ENCODE measurements at places on chromosomes 11 and 22.

GRCh38 chr11:65883058-65883761 lies 3.6 kb downstream of the CTSW start:
- no peak for DNase-seq
- no peak overlapping the region for H3K27ac ChIP-seq
- H3K4me1 ChIP-seq, result peaks cover 29% of the 10 kb centered on the region
- H3K36me3 ChIP-seq, result peaks cover 14% of the 10 kb centered on the region
- no peak overlapping the region for H3K4me3 ChIP-seq
- no peaks in the 10 kb centered on the region for H3K27me3 ChIP-seq

- H3K27ac ChIP-seq, result no peak within 1 kb of the TSS
- peaks cover 29% of the 10 kb centered on the region for H3K4me1 ChIP-seq
- H3K4me3 ChIP-seq, result peak within 1 kb of the TSS; percentile 53
- peaks cover 39% of the 10 kb centered on the region for H3K27me3 ChIP-seq
Measured at GRCh38 chr11:57649826-57650738, at the start of gene YPEL4. Gene YPEL4 (minus strand): TSS chr11:57649912. CDS start chr11:57647107, 2,805 bp downstream.

DNA sequence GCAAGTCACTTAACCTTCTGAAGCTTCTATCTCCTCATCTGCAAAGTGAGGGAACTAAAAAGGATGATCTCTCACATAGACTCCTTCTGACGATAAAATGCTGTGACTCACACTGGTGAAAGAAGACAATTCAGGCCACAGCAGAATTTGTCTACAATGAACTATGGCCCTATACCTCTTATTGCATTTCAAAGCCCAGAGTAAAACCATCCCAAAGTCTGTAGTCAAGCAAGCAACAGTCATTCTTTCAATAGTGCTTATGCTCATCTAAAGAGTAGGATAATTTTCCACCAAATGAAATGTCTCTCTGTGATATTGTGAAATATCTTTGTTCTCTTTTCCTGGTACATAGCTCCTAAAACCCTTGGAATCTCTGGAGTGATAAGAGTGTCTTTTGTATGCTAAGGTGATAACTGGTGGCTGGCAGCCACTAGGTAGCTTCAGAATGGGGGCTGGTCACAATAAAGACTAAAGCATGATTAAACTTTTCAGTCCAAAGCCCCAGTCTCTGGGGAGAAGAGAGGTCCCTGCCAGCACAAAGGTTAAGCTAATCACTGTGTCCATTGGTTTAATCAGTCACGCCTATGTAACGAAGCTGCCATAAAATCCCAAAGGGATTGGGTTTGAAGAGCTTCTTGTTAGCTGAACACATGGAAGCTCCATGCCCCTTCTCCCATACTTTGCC lies 30.8 kb downstream of the SYTL2 start:
- no peaks in the 10 kb centered on the region for H3K4me1 ChIP-seq
- no peak overlapping the region for H3K27ac ChIP-seq
- no peak for DNase-seq
- H3K27me3 ChIP-seq, result no peaks in the 10 kb centered on the region
- H3K4me3 ChIP-seq, result no peak overlapping the region

DNA sequence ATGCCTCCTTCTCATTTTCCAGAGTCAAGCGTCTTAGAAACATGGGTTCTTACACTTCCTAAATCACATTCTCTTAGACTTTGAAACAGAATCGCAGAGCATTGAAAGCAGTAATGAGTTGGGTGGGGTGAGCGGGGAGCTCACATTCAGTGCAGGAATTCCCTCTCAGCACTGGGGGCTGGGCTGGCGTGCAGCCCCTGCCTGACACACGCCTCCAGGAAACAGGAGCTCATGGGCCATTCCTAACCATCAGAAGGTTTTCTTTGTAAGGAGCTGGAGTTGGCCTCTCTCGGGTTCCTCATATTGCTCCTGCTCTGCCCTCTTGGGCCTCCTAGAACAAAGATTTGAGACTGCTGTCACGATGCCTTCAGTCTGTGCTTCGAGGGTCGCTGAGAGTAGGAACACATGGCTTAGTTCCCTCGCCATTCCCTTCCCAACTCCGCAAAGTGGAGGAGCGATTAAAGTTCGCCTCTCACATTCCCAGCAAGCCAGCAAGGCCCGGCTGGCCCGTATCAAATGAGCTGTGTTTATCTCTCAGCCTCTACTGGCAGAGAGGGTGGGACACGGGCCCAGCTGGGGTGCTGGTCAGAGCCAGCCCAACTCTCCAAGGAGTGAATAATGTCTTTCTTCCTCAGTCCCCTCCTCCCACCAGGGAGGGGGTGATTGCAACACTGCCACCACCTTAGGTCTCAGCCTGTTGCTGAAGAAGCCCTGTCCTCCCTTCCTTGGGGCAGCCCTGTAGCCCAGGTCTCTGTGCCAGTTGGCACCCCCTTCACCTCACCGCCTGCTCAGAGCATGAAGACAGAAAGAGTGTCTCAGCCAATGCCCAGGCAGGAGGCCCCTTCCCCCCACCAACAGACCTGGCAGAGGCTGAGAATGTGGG lies 10.4 kb downstream of the CHRDL2 start:
- H3K27ac ChIP-seq, result no peak overlapping the region
- H3K4me1 ChIP-seq, result no peaks in the 10 kb centered on the region
- no peak overlapping the region for H3K4me3 ChIP-seq
- peak; percentile 37 for DNase-seq
- peaks cover 13% of the 10 kb centered on the region for H3K27me3 ChIP-seq

DNA sequence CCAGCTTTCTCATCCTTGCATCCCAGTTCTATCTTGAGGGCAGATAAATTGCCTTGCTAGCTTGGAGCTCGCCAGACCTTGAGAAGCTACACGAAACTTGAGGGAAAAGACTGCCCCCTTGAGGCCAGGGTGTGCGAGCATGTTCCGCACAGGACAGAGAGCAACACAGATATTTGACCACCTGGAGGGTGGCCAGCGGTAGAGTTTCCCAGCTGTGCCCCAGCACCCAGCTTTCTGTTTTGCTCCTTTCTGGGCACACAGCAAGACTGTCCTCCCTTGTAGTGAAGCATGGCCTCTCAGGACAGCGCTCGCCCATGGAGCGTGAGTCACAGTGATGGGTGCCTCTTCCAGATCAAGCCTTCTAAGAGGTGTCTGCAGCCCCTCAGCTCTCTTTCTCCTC lies 23.5 kb downstream of the SPATA19 start:
- H3K36me3 ChIP-seq, result no peaks in the 10 kb centered on the region
- DNase-seq, result no peak
- H3K27me3 ChIP-seq, result no peaks in the 10 kb centered on the region
- no peak overlapping the region for H3K4me3 ChIP-seq

DNA sequence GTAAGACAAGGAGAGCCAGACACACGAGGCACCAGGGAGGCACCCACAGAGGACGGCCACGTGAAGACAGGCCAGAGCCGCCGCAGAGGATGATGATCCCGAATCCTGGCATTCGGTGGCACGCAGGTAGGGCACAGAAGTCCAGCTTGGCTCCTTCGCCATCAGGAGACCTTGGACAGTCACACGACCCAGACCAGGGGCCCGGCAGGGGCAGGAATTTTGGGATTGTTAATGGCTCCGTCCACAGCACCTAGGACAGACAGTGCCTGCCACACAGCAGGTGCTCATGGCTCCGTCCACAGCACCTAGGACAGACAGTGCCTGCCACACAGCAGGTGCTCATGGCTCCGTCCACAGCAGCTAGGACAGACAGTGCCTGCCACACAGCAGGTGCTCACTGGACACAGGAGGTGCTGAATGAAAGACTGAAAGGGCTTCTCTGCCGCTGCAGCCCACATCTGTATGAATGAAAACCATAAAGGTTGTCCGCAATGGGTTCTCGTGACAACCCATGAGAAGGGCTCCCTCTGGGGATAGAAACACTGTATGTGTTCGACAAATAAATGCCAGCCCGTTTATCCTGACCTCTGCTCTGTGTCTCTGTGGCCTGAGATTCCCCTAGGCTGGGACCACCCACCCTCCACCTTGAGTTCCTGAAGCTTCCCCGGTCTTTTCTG lies 341.6 kb downstream of the CTTN start:
- no peak for DNase-seq
- no peaks in the 10 kb centered on the region for H3K36me3 ChIP-seq
- no peaks in the 10 kb centered on the region for H3K4me1 ChIP-seq
- peaks cover 15% of the 10 kb centered on the region for H3K27me3 ChIP-seq
- no peak overlapping the region for H3K4me3 ChIP-seq
- H3K27ac ChIP-seq, result no peak overlapping the region

- no peak overlapping the region for H3K27ac ChIP-seq
- no peaks in the 10 kb centered on the region for H3K36me3 ChIP-seq
- H3K4me3 ChIP-seq, result no peak overlapping the region
- H3K27me3 ChIP-seq, result no peaks in the 10 kb centered on the region
- peak; percentile 25 for DNase-seq
Measured at GRCh38 chr11:83666149-83666548, 380.0 kb upstream of the CCDC90B start.

DNA sequence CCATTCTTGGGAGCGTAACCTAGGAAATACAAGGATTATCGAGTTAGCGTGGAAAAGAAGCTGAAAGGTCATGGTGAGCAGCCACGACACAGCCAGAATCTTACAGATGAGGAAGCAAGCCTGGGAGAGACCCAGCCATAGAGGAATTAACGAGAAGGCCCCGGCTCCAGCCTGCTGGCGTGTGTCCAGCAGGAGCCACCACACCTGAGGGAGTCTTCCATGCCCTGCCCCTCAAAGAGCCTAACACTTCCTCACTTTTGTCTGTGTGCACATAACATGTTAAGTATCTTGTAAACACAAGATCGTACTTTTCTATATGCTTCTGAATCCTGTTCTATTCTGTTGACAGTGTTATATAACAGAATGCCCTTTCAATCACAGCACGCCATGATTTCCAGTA lies 18.1 kb downstream of the CECR2 start:
- H3K36me3 ChIP-seq, result no peaks in the 10 kb centered on the region
- H3K27me3 ChIP-seq, result no peaks in the 10 kb centered on the region
- H3K4me3 ChIP-seq, result no peak overlapping the region
- H3K4me1 ChIP-seq, result no peaks in the 10 kb centered on the region
- no peak for DNase-seq

- H3K4me3 ChIP-seq, result no peak overlapping the region
- H3K36me3 ChIP-seq, result no peaks in the 10 kb centered on the region
- H3K27me3 ChIP-seq, result no peaks in the 10 kb centered on the region
- no peaks in the 10 kb centered on the region for H3K4me1 ChIP-seq
- DNase-seq, result peak; percentile 44
Measured at GRCh38 chr11:111047374-111047773, 198.2 kb upstream of the POU2AF2 start.

- H3K27ac ChIP-seq, result no peak within 1 kb of the TSS
- peak within 1 kb of the TSS; percentile 51 for H3K4me3 ChIP-seq
- no peaks in the 10 kb centered on the region for H3K4me1 ChIP-seq
- DNase-seq, result no peak
- H3K36me3 ChIP-seq, result no peaks in the 10 kb centered on the region
Measured at GRCh38 chr11:22666325-22666687, at the start of gene GAS2. Gene GAS2 (plus strand): TSS chr11:22666611. CDS start chr11:22674870, 8,259 bp downstream.

GRCh38 chr11:10413268-10413667 lies 41.8 kb upstream of the AMPD3 start:
- no peak overlapping the region for H3K4me3 ChIP-seq
- no peaks in the 10 kb centered on the region for H3K4me1 ChIP-seq
- no peak for DNase-seq
- no peak overlapping the region for H3K27ac ChIP-seq
- peaks cover 7% of the 10 kb centered on the region for H3K27me3 ChIP-seq

DNA sequence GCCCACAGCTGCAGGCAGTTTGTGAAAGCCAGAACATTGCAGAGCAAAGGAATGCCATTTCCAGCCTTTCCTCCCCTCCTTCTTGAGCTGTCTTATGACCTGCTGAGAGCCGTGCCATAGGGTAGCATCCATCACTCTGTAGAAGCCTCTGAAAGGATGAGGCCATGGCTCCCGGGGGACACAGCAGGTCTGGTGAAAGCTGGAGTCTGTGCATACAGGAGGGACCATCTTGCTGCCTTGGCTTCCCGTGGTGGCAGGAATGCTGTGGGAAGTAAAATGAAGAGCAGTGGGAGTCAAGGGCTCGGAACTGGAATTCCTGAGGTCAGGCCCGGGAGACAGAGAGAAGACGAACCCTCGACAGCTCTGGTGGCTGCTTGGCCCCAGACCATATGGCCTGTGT lies 30.9 kb downstream of the ANO1 start:
- H3K27me3 ChIP-seq, result no peaks in the 10 kb centered on the region
- no peak overlapping the region for H3K4me3 ChIP-seq
- peak; percentile 56 for DNase-seq

GRCh38 chr11:131841028-131841427 lies 470.6 kb downstream of the NTM start:
- no peaks in the 10 kb centered on the region for H3K36me3 ChIP-seq
- no peaks in the 10 kb centered on the region for H3K4me1 ChIP-seq
- H3K27ac ChIP-seq, result no peak overlapping the region

GRCh38 chr11:1221848-1222311 lies 986 bp upstream of the MUC5B start:
- H3K36me3 ChIP-seq, result no peaks in the 10 kb centered on the region
- H3K4me3 ChIP-seq, result no peak overlapping the region
- DNase-seq, result no peak
- no peak overlapping the region for H3K27ac ChIP-seq

DNA sequence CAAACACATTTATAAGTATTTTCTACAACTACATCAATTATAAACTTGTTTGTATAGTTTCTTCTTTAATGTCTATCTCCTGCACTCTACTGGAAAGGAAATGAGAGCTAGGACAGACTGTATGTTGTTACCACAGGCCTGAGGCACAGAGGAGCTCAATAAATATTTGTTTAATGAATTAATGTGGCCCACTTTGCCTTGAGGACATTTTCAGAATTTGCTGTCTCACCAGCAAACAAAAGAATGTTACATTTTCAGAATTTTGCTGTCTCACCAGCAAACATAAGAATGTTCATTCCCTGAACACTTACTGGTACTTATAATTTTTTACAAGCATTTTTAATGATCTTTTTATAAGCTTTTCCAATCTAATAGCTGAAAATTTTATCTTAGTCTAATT lies 41.9 kb upstream of the WNT7B start:
- no peak overlapping the region for H3K27ac ChIP-seq
- peaks cover 21% of the 10 kb centered on the region for H3K4me1 ChIP-seq
- DNase-seq, result no peak
- no peaks in the 10 kb centered on the region for H3K36me3 ChIP-seq
- no peaks in the 10 kb centered on the region for H3K27me3 ChIP-seq
- no peak overlapping the region for H3K4me3 ChIP-seq

- no peak for DNase-seq
- no peaks in the 10 kb centered on the region for H3K36me3 ChIP-seq
- no peak overlapping the region for H3K4me3 ChIP-seq
- no peaks in the 10 kb centered on the region for H3K4me1 ChIP-seq
Measured at GRCh38 chr11:79864882-79865281, 424.1 kb upstream of the TENM4 start.
